ENCODE measurements at places on chromosomes 3 and 15. TPM values are rescaled to one million over a fixed set of nuclear protein-coding genes. Genes with fewer than 3 reads are reported as not detected.

CFAP100 gene
- not detected for polyA plus RNA-seq

DISP2 gene
- 2.8 TPM for polyA plus RNA-seq

BFSP2 gene
- not detected for polyA plus RNA-seq

GOLGA8R gene
- not detected for polyA plus RNA-seq

RASGRF1 gene
- 0.46 TPM for polyA plus RNA-seq

CA12 gene
- 21.0 TPM for polyA plus RNA-seq

SERINC4 gene
- polyA plus RNA-seq, result 0.61 TPM

MCF2L2 gene
- polyA plus RNA-seq, result 2.4 TPM

IGSF10 gene
- 0.60 TPM for polyA plus RNA-seq

CCK gene
- 0.20 TPM for polyA plus RNA-seq

CEMIP gene
- under 0.01 TPM for polyA plus RNA-seq

SYNPR gene
- not detected for polyA plus RNA-seq

TLE3 gene
- 39.3 TPM for polyA plus RNA-seq

GXYLT2 gene
- 1.4 TPM for polyA plus RNA-seq

DCBLD2 gene
- polyA plus RNA-seq, result 2.5 TPM

TMEM207 gene
- polyA plus RNA-seq, result not detected

SLC24A5 gene
- not detected for polyA plus RNA-seq

KBTBD12 gene
- polyA plus RNA-seq, result 1.8 TPM

TM4SF18 gene
- polyA plus RNA-seq, result 1.4 TPM

CADPS gene
- 1.6 TPM for polyA plus RNA-seq

NBEAL2 gene
- polyA plus RNA-seq, result 88.0 TPM

CCDC191 gene
- 2.9 TPM for polyA plus RNA-seq

LRRC31 gene
- polyA plus RNA-seq, result 81.1 TPM

CRYGS gene
- polyA plus RNA-seq, result not detected

KNG1 gene
- polyA plus RNA-seq, result 1.2 TPM

CCR3 gene
- 0.69 TPM for polyA plus RNA-seq

GOLGA6L24 gene
- not detected for polyA plus RNA-seq

ST8SIA2 gene
- polyA plus RNA-seq, result 0.23 TPM

CMTM8 gene
- polyA plus RNA-seq, result 4.2 TPM

TMEM45A gene
- polyA plus RNA-seq, result 1.4 TPM

STRIT1 gene
- not detected for polyA plus RNA-seq

HYAL1 gene
- polyA plus RNA-seq, result 15.1 TPM

FGF7 gene
- polyA plus RNA-seq, result 15.6 TPM

MYL3 gene
- polyA plus RNA-seq, result 11.8 TPM

IMPG2 gene
- 0.07 TPM for polyA plus RNA-seq

GNAT1 gene
- polyA plus RNA-seq, result not detected

MRPS25 gene
- polyA plus RNA-seq, result 86.1 TPM

DUOX2 gene
- polyA plus RNA-seq, result 0.92 TPM

FES gene
- 17.6 TPM for polyA plus RNA-seq

NSMCE3 gene
- 1.8 TPM for polyA plus RNA-seq

NR2E3 gene
- not detected for polyA plus RNA-seq

CCR4 gene
- polyA plus RNA-seq, result not detected

TMOD2 gene
- 1.4 TPM for polyA plus RNA-seq

TSC22D2 gene
- 6.6 TPM for polyA plus RNA-seq

GOLGA6L7 gene
- polyA plus RNA-seq, result not detected

DMXL2 gene
- 24.9 TPM for polyA plus RNA-seq

PFKFB4 gene
- polyA plus RNA-seq, result 8.0 TPM

PRTG gene
- polyA plus RNA-seq, result not detected

FBXO40 gene
- polyA plus RNA-seq, result under 0.01 TPM

Data from sigmoid colon (tissue), 7 donors.